Colonic mucosa (tissue), 4 donors: ENCODE measurements at places on chromosomes 11 and 22.

- H3K27ac ChIP-seq = no peak overlapping the region
- no peak overlapping the region for H3K4me3 ChIP-seq
- DNase-seq = no peak
- no peaks in the 10 kb centered on the region for H3K27me3 ChIP-seq
- no peaks in the 10 kb centered on the region for H3K4me1 ChIP-seq
These were observed 662.2 kb upstream of the CNTN5 start for GRCh38 chr11:98358551-98358950.

DNA sequence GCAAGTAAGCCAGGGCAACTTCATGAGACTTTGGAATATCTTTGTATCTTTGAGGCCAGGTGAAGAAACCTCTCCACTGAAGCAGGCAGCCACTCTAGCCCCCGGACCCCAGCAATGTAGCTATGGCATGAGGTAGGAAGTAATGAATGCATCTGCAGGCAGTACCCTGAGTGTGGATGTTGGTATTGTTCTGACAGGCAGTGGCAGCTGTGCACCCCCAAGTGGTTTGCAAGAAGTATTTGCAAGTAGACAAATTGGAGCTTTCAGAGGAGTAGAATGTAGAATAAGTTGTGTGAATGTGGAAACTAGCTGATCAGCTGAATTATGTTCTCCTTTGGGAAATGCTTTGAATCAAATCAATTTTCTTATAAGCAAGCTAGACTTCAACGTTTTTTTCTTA, 194.4 kb upstream of the PGR start:
- no peaks in the 10 kb centered on the region for H3K27me3 ChIP-seq
- no peaks in the 10 kb centered on the region for H3K36me3 ChIP-seq

GRCh38 chr22:24599514-24599913, 3.5 kb upstream of the GGT1 start:
- H3K27me3 ChIP-seq = no peaks in the 10 kb centered on the region
- H3K4me1 ChIP-seq = peaks cover 11% of the 10 kb centered on the region
- no peak for DNase-seq
- H3K4me3 ChIP-seq = no peak overlapping the region

GRCh38 chr11:9091044-9091922, at the start of gene SCUBE2:
TSS of gene SCUBE2 (minus strand) at chr11:9091599. CDS start at chr11:9091528, 71 bp downstream.
- H3K4me1 ChIP-seq = peaks cover 8% of the 10 kb centered on the region
- H3K4me3 ChIP-seq = peak within 1 kb of the TSS; percentile 38

GRCh38 chr11:88131764-88132470, 43.3 kb downstream of the RAB38 start:
- no peak overlapping the region for H3K27ac ChIP-seq
- H3K27me3 ChIP-seq = no peaks in the 10 kb centered on the region
- H3K36me3 ChIP-seq = no peaks in the 10 kb centered on the region
- DNase-seq = no peak
- H3K4me1 ChIP-seq = no peaks in the 10 kb centered on the region

- no peaks in the 10 kb centered on the region for H3K4me1 ChIP-seq
- H3K36me3 ChIP-seq = no peaks in the 10 kb centered on the region
- H3K27ac ChIP-seq = no peak overlapping the region
- DNase-seq = peak; percentile 20
These were observed 1.2 kb downstream of the SERGEF start for GRCh38 chr11:18011633-18012032.

DNA sequence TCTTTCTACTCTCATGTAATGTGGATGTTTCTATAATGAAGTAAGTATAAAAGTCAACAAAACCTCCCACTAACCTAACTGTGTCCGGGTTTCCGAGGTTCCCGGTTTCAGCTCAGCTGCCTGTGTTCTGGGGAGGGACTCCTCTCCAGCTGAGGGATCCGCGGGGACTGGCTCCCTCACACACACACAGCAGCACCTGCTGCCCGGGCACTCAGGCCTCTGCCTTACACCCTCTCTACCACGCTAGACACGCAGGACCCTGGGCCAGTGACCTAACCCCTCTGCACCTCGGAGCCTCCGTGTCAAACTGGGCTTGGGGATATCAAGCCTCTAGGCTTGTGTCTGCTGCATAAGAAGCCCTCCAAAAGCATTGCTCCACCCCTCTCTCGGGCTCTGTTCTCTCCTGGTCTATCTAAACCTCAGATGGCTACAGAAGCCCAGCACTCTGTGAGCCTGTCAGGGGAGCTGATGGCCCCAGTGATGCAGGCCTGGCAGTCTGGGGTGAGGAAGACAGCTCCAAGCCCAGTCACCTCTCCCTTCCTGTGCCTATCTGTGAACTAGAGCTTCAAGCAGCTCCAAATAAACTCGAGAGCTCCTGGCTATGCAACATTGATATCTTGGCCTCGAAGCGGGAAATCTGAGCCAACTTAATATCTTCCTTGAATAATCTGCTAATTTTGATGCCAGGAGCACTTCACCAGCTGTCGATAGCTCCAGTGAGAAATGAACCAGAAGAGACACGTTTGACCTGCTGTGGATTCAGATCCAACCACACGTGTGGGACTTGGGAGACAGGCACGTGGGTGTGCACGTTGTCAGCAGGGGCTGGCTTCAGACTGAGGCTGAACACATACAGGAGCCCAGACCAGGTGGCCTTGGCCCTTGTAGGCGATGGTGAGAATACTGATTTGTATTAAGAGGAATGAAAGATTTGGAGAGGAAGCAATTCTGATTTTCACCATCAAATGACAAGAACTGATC, 232.7 kb upstream of the B3GAT1 start:
- H3K27me3 ChIP-seq = no peaks in the 10 kb centered on the region
- no peaks in the 10 kb centered on the region for H3K4me1 ChIP-seq
- H3K4me3 ChIP-seq = no peak overlapping the region

DNA sequence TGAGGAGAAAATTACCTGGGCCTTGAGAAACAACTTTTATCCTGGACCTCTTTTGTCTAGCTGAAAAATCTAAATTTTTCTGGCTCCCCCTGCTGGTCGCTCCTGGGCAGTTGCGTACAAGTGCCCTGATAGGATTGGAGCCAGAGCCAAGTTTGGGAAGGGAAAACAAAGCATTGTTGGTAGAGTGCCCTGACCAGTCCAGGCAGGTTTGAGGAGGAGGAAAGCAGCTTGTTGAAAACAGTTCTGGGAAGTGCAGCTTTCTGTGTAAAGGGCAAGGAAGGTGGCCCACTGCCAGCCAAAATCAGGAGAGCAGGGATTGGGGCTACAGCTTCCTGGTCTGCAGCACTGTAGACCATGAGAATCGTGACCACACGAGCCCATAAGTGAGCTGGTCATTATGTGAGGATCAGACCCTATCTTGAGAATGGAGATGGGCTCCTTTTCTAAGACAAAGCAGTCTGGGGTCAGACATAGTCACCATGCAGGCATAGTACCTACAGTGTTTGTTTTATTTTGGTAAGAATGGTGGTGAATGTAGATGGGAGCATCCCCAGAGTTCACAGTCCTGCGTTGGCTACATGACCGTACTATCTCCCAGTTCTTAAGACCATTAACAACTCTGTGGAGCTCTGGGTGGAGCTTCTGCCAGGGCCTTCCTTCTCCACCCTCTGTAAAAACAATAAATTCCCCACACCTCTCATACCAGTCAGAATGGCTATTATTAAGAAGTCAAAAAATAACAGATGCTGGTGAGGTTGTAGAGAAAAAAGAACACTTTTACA, 21.3 kb upstream of the PIK3IP1 start:
- DNase-seq = peak; percentile 94
- no peaks in the 10 kb centered on the region for H3K36me3 ChIP-seq
- no peaks in the 10 kb centered on the region for H3K4me1 ChIP-seq

DNA sequence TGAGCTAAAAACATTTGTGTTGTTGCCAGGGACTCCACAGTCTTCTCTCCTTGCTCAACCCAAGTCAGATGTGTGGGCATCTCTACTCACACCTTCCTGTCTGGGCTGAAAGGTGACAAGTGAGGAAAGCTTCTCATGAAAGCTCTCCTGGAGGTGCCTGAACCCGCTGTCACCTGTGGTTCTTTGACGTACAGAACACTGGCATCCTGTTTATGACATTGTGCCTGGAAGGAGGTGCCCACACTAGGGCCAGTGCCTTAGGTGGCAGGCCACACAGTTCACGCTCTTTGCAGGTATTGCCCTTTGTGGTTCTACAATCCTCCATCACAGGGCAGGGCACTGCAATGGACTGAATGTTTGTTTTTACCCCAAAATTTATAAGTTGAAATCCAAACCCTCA, 108.5 kb downstream of the CD44 start:
- H3K4me3 ChIP-seq = no peak overlapping the region
- no peaks in the 10 kb centered on the region for H3K36me3 ChIP-seq
- no peak for DNase-seq
- no peaks in the 10 kb centered on the region for H3K4me1 ChIP-seq

DNA sequence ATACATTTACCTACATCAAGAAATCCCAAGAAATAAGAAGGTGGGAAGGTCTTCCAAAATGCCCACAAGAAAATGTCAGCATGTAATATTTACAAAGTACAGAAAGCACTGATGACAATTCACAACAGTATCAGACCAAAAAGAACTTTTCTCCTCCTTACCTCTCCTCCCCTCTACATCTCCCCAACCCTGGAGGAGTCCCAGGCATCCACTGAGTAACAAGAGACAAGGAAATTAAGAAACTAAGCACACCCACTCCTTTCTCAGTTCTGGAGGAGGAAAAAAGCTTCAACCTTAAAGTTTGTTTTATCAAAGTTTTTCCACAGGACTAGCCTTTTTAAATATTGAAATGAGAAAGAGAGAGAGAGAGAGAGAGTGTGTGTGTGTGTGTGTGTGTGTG, 2.0 kb upstream of the SERGEF start:
- H3K27me3 ChIP-seq = no peaks in the 10 kb centered on the region
- no peaks in the 10 kb centered on the region for H3K4me1 ChIP-seq
- DNase-seq = no peak
- no peaks in the 10 kb centered on the region for H3K36me3 ChIP-seq

GRCh38 chr11:133999355-133999754, 42.6 kb upstream of the IGSF9B start:
- DNase-seq = no peak
- H3K4me1 ChIP-seq = no peaks in the 10 kb centered on the region

GRCh38 chr11:7672960-7673723, at the start of gene CYB5R2:
TSS of gene CYB5R2 (minus strand) at chr11:7673500. CDS start at chr11:7672825, 675 bp downstream.
- H3K27ac ChIP-seq = peak within 1 kb of the TSS; percentile 65
- peaks cover 4% of the 10 kb centered on the region for H3K4me1 ChIP-seq
- DNase-seq = peak; percentile 85
- no peaks in the 10 kb centered on the region for H3K27me3 ChIP-seq
- H3K36me3 ChIP-seq = no peaks in the 10 kb centered on the region

- DNase-seq = no peak
- H3K4me1 ChIP-seq = no peaks in the 10 kb centered on the region
- no peak overlapping the region for H3K27ac ChIP-seq
- no peaks in the 10 kb centered on the region for H3K36me3 ChIP-seq
These were observed 529.3 kb upstream of the B3GAT1 start for GRCh38 chr11:134941326-134941725.

DNA sequence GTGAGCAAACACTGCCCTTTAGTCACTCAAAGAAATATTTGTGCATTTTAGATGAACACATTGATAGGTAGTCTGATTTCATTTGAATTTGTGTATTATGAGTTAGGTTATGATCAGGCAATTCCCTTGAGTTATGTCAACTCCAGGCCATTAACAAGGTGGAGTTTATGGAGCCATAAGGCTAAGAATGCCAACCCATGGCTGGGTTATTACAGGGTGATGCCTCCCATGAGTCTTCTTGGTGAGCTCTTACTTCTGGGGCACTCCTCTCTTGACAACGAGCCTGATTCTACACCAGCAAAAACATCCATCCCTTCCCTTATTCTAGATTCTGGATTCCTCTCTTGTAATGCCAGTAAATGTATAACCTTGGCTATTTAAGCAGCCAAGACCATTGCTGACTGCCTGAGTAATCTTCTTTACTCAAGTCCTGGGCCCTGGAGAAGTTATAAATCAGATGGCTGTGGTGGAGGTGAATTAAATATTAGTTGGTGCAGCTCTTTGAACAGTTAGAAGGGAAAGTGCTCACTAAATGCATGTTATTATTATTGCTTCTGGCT, 645.7 kb upstream of the TENM4 start:
- no peaks in the 10 kb centered on the region for H3K36me3 ChIP-seq
- H3K4me1 ChIP-seq = no peaks in the 10 kb centered on the region
- H3K27me3 ChIP-seq = no peaks in the 10 kb centered on the region
- H3K27ac ChIP-seq = no peak overlapping the region
- DNase-seq = no peak
- no peak overlapping the region for H3K4me3 ChIP-seq

DNA sequence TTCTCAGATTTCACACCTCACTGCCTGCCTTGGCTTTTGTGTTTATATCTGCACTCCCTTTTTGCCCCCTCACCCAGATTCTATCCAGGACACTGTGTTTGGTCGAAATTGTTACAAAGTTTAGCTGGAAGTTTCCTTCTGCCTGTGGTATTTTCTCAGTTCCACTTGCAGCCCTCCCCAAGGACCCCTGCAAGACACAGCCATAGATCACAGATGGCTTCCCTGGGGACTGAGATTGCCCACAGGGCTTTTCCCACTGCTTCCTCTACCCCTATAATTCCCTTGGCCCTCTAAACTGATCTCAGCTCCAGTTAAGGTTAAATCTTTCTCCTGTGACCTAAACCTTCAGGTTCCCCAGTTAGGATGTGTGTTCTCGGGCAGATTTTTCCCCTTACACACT, 146.1 kb upstream of the C11orf87 start:
- H3K27ac ChIP-seq = no peak overlapping the region
- H3K4me3 ChIP-seq = no peak overlapping the region
- H3K36me3 ChIP-seq = no peaks in the 10 kb centered on the region
- H3K27me3 ChIP-seq = no peaks in the 10 kb centered on the region
